ENCODE measurements at places on chromosomes 12 and 14.

DNA sequence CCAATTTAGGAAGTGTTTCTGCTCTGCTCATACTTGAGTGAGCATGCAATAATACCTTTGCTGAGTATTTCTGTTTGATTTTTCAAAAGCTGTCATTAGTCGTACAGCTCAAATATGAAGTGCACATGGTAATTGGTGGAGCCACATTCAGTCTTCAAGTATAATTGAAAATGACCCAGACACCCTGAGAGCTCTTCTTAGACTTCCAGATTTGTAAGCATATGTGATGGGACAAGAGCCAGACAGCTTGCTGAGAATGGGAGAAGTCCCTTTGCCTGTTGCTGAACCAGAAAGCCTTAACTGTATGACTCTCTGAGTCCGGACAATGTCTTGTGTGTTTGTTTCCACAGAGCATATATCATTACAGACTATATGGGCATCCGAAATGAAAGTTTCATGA is 307.3 kb downstream of the TMEM117 start:
- H3K4me3 ChIP-seq: no peak overlapping the region
- DNase-seq: no peak
- no peak overlapping the region for H3K27ac ChIP-seq
- H3K4me1 ChIP-seq: no peaks in the 10 kb centered on the region
- H3K27me3 ChIP-seq: no peaks in the 10 kb centered on the region
- no peaks in the 10 kb centered on the region for H3K36me3 ChIP-seq

DNA sequence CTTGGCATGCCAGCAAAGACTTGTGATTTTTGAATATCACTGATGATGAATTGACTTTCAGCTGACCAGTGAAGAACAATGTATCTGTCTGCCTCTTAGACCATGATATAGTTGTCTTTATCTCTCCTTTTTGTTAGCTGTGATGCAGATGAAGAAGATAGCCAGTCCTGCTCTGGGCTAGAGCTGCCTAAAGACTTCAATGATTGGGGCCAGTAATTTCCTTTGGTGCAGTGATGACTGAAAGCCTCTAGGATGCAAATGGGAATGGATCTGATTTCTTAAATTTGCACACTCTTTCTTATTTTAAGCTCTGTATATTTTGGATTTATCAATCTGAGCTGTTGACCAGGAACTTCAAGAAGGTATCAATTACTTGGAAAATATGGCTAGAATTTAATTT is at the start of gene TAS2R9:
TSS of gene TAS2R9 (minus strand) at position 101 of the 400 bp plus-strand sequence. CDS start at position 8, 93 bp downstream.
- no peaks in the 10 kb centered on the region for H3K27me3 ChIP-seq
- no peak for DNase-seq
- no peak within 1 kb of the TSS for H3K4me3 ChIP-seq
- no peaks in the 10 kb centered on the region for H3K36me3 ChIP-seq
- H3K27ac ChIP-seq: no peak within 1 kb of the TSS

DNA sequence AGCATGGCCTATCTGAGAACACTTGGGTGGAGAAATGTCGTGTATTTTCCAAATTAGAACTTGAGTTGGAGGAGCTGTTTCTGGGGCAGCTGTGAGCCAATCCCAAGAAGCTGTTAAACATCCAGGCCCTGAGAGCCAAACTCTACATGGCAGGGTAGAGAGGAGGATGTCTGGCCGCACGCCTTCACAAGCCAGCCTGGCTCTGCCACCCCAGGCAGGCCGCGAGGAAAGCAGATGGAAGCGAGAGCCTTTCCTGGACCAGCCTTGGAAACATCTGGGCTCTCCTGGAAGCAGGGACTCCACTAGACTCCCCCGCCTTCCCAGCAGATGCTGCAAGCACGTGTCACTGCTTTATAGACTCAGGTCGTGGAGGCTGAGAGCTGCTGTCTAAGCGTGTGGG is 312.8 kb upstream of the FKBP4 start:
- no peaks in the 10 kb centered on the region for H3K27me3 ChIP-seq
- no peak for DNase-seq
- H3K36me3 ChIP-seq: no peaks in the 10 kb centered on the region

- H3K27ac ChIP-seq: peak overlapping the region; percentile 96
- peaks cover 3% of the 10 kb centered on the region for H3K4me1 ChIP-seq
- no peaks in the 10 kb centered on the region for H3K36me3 ChIP-seq
These were observed 84.7 kb downstream of the SAMD4A start for GRCh38 chr14:54651649-54652048.

DNA sequence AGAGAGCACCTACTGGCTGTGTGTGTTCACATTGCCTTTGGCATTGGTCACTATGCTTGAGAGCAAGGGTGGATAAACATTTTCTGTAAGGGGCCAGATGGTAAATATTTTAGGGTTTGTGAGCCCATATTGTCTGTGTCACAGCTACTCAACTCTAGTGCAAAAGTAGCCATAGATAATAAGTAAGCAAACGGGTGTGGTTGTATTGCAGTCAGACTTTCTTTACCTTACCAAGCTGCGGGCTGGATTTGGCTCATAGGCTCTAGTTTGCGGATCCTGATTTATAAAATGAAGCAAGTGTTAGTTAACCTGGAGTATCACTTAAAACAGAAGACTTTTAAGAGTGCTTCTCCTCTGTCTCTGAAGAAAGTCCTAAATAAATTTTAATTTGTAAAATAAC is 169.0 kb downstream of the KICS2 start:
- no peak for DNase-seq
- no peak overlapping the region for H3K27ac ChIP-seq
- H3K4me1 ChIP-seq: no peaks in the 10 kb centered on the region
- H3K4me3 ChIP-seq: no peak overlapping the region

DNA sequence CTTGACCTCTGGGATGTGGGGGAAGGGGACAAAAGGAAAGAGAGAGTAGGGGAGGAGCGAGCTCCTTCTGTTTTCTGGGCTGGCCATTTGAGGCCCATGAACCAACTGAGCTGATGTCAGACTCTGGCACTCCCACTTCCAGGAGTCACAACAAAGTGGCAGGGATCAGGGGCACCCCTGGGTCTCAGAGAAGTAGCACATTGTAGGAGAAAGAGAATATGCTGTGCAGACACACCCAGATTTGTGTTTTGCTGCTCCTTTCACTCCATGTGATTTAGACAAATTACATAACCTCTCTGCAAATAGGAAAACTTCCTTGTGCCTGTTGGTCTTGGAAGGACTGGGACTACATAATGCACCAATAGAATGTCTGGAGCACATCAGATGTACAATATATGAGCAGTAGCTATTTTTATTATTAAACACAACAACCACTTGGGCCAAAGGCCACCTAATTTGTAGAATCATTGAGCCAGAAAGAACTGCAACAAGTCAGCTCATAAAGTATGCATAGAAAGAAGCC is 265.5 kb downstream of the ZFP36L1 start:
- peaks cover 25% of the 10 kb centered on the region for H3K4me1 ChIP-seq
- H3K36me3 ChIP-seq: no peaks in the 10 kb centered on the region
- peak overlapping the region; percentile 77 for H3K27ac ChIP-seq
- no peaks in the 10 kb centered on the region for H3K27me3 ChIP-seq

DNA sequence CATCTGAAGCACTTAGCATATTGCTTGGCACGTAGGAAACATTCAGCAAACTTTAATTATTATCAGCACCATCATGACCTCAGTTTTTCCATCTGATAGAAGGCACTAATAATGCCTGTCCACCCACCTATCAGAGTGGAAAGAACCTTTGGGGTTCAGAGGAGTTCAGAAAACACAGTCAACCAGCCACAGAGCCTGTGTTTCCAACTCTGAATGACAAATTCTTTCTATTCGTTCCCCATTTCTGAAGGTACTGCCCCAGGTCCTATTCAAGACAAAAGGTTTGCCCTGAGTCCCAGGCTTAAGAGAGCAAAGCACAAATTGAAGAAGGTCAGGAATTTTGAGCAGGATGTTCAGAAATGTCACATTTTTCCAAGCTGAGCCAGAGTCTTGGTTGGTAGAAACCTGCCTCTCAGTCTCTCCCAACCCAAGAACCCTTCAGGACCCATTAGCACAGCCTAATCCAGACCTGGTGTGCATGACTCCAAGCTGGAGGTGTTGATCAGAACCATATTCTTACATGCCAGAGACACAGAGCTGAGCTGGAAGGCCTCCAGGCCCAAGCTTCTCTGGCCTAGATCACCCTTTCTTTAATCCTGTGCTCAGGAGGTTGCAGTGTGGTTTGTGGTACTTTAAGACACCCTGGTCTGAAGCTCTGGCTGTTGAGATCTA is 114.4 kb downstream of the TBX5 start:
- H3K27me3 ChIP-seq: no peaks in the 10 kb centered on the region
- no peak overlapping the region for H3K4me3 ChIP-seq
- H3K27ac ChIP-seq: no peak overlapping the region
- H3K4me1 ChIP-seq: no peaks in the 10 kb centered on the region
- no peak for DNase-seq

- DNase-seq: no peak
- peak overlapping the region; percentile 63 for H3K27ac ChIP-seq
- H3K4me3 ChIP-seq: no peak overlapping the region
- no peaks in the 10 kb centered on the region for H3K4me1 ChIP-seq
These were observed 41.6 kb upstream of the VASH1 start for GRCh38 chr14:76719666-76720065.

DNA sequence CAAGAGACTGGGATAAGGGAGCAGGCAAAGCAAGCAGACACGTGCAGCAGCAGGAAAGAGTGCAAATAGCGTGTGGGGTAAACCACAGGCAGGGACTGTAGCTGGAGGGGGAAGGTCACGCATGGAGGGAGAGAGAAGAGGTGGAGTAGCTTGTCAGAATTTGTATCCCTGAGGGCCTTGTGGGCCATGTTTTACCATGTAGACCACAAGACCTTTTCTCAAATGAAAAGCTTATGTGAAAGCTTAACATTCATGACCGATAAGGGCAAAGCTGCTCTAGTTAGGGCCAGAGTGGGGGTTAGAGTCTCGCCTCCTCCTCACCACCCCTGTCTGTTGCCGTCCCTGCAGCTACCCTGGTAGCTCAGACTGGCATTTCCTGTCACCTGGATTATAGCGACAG is 152.9 kb upstream of the E2F7 start:
- no peaks in the 10 kb centered on the region for H3K36me3 ChIP-seq
- H3K27me3 ChIP-seq: no peaks in the 10 kb centered on the region
- H3K4me1 ChIP-seq: no peaks in the 10 kb centered on the region
- H3K4me3 ChIP-seq: no peak overlapping the region

DNA sequence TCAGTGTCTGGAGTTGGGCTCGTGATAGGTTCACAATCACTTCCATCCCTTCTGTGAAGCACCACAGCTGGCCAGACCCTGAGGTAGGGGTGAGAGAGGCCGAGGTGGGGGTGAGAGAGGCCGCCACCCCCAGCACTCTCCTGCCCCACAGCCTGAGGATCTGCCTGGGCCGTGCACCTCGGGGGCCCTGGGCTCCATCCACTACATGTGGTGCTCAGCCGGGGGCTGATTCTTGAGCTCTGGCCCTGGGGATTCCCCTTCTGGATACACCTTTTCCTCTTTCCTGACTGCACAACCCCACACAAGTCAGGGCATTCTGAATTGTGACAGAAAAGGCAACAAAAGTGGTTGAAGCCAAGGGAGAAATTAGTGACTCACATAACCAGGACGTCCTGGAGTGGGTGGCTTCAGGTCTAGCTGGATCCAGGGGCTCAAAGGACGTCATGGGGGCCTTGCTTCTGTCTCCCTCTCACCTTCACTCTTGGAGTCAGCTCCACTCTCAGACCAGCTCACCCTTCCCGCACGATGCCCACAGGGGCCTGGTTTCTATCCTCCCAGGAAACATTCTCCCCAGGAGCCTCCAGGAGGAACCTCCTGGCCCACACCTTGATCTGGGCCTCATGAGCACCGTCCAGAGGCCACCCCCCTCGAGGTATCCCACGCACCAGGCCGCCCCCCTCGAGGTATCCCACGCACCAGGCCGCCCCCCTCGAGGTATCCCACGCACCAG is 12.1 kb upstream of the FBRSL1 start:
- H3K27ac ChIP-seq: no peak overlapping the region
- no peak for DNase-seq
- H3K4me1 ChIP-seq: no peaks in the 10 kb centered on the region
- H3K36me3 ChIP-seq: no peaks in the 10 kb centered on the region
- H3K27me3 ChIP-seq: no peaks in the 10 kb centered on the region

DNA sequence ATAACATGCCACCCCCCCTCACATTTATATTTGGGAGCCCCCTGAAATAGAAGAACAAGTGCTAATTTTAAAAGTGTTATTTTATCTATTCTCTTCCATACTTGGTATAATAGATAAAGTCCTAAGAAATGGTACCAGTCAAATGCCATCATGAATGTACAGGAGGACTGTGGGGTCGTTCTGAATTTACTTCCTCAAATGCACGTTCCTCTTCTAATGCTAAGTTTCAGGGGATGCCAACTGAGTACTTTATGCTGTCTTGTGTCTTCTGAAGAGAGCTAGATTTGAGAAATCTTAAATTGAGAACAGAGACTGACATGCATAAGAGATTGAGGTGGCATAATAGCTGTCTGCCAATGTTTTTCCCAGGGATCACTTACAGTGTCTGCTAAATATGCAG is 59.0 kb downstream of the CFAP54 start:
- H3K4me3 ChIP-seq: no peak overlapping the region
- no peaks in the 10 kb centered on the region for H3K4me1 ChIP-seq
- H3K36me3 ChIP-seq: no peaks in the 10 kb centered on the region
- no peak for DNase-seq
- no peaks in the 10 kb centered on the region for H3K27me3 ChIP-seq
- H3K27ac ChIP-seq: no peak overlapping the region
